GM23248 (cell line): ENCODE measurements at places on chromosomes 2 and 18. TPM values are rescaled to one million over a fixed set of nuclear protein-coding genes. Genes with fewer than 3 reads are reported as not detected.

COLEC12 gene
- total RNA-seq, result 24.9 and 25.9 TPM in 2 replicates

GRCh38 chr2:69437751-69438154 is 518 bp upstream of the NFU1 start:
- H3K27ac ChIP-seq, result peak overlapping the region; percentile 96
- H3K27me3 ChIP-seq, result no peaks in the 10 kb centered on the region
- H3K36me3 ChIP-seq, result no peaks in the 10 kb centered on the region
- DNase-seq, result peak; percentile 62
- peak overlapping the region; percentile 86 for H3K4me3 ChIP-seq

C1GALT1C1L gene
- not detected in 2 replicates for total RNA-seq

DNA sequence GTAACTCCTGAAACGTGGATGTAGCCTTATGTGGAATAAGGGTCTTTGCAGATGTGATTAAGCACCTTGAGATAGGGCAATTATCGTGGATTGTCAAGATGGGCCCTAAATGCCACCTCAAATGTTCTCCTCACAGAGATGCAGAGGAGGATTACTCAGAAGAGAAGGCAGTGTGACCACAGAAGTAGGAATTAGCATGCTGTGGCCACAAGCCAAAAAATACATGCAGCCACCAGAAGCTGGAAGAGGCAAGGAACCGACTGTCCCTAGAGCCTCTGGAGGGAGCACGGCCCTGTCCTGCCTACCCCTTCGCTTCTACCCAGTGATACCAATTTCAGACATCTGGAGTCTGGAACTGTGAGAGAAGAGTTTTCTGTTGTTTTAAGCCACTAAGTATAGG is 47.3 kb upstream of the MGAT5 start:
- DNase-seq, result peak; percentile 78
- H3K27ac ChIP-seq, result no peak overlapping the region
- H3K4me3 ChIP-seq, result no peak overlapping the region
- peaks cover 26% of the 10 kb centered on the region for H3K4me1 ChIP-seq
- no peaks in the 10 kb centered on the region for H3K27me3 ChIP-seq
- no peaks in the 10 kb centered on the region for H3K36me3 ChIP-seq

STPG4 gene
- total RNA-seq, result not detected in 2 replicates

SPC25 gene
- 3.4 and 3.7 TPM in 2 replicates for total RNA-seq

CDK15 gene
- total RNA-seq, result 1.3 and 3.2 TPM in 2 replicates

NCL gene
- 113 and 147 TPM in 2 replicates for total RNA-seq

DNA sequence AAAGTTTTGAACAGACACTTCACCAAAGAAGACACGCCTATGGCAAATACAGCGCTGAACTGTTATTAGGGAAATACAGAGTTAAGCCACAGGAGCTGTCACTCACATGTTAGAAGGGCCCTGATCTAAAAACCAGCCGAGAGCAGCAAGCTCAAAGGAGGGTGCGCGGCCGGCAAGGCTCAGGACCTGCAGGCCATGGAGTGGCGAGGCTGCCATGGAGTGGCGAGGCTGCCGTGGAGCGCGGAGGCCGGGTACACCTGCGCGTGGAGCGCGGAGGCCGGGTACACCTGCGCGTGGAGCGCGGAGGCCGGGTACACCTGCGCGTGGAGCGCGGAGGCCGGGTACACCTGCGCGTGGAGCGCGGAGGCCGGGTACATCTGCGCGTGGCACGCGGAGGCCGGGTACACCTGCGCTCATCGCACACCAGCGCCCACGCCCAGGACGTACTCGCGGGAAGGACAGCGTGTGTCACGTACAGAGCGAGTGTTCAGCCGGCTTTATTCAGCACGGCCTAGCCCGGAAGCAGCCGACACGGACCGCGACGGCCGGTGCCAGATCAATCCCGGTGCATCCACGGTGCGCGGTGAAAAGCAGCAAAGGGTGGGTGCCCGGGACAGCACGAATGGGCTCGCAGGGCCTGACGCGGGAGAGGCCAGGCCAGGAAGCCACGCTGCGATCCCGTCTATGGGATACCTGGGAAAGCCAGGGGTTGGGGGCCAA is 68.8 kb downstream of the SLC66A2 start:
- H3K27me3 ChIP-seq, result no peaks in the 10 kb centered on the region
- H3K27ac ChIP-seq, result no peak overlapping the region
- H3K4me1 ChIP-seq, result no peaks in the 10 kb centered on the region
- no peak overlapping the region for H3K4me3 ChIP-seq
- no peak for DNase-seq

MEP1B gene
- not detected in 2 replicates for total RNA-seq

- H3K4me1 ChIP-seq, result no peaks in the 10 kb centered on the region
- H3K36me3 ChIP-seq, result no peaks in the 10 kb centered on the region
- DNase-seq, result no peak
These were observed at the start of gene TEX51 for GRCh38 chr2:126898636-126899035. TEX51 (plus strand) TSS chr2:126898890; CDS start chr2:126898919, 29 bp downstream.

RHBDD1 gene
- 7.8 and 24.3 TPM in 2 replicates for total RNA-seq

UPP2 gene
- total RNA-seq, result not detected in 2 replicates

GRCh38 chr2:202116691-202117090 is 43.6 kb downstream of the KIAA2012 start:
- H3K4me3 ChIP-seq, result no peak overlapping the region
- H3K36me3 ChIP-seq, result no peaks in the 10 kb centered on the region
- no peak for DNase-seq
- no peaks in the 10 kb centered on the region for H3K27me3 ChIP-seq
- no peak overlapping the region for H3K27ac ChIP-seq

- H3K4me1 ChIP-seq, result 0 out of 2 replicates have a peak, but pooled peaks cover 6% of the 10 kb centered on the region
- no peaks in the 10 kb centered on the region for H3K36me3 ChIP-seq
- peak; percentile 79 for DNase-seq
- no peaks in the 10 kb centered on the region; the same call in 1 of the 2 replicates for H3K27me3 ChIP-seq
- H3K27ac ChIP-seq, result no peak overlapping the region
These were observed 189.5 kb downstream of the TFCP2L1 start for GRCh38 chr2:121095257-121096080.

DNA sequence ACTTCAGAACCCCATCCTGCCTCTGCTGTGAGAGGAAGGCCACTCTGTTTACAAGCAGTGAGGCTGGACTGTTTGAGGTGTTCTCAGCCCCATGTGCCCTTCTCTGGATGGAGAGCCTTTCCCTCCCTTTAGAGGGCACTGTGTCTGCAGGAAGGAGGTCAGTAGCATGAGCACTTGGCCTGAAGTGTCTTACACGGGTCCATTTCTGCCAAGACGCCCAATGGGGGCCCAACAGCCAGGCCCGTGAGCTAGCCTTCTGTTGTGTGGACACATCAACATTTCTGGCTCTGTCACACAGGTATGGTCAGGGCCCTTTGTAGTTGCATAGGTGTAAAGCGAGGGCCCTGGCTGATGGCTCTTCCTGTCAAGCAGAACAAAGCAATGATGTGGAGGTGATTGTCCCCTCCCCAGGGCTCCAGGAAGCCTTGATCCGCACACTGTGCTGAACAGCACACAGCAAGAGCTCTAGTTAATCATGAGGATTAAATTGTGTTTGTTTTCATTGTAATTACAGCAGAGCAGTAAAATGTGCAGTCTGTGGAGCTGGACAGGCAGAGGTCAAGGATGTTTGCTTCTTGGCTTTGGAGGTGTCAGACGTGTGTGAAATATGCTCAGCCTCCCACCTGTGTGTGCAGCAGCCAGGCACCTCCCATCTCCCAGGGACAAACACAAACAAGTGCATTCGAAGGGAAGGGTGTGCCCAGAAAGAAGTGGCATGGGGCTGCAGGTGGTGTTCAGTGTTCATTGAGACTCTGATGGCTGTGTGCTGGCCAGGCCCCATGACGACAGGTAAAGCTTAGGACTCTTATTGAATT is 132.1 kb downstream of the SH3RF3 start:
- no peaks in the 10 kb centered on the region; the same call in 1 of the 2 replicates for H3K4me1 ChIP-seq
- no peak overlapping the region for H3K27ac ChIP-seq
- H3K27me3 ChIP-seq, result no peaks in the 10 kb centered on the region
- no peak overlapping the region for H3K4me3 ChIP-seq
- H3K36me3 ChIP-seq, result no peaks in the 10 kb centered on the region

GRCh38 chr18:62102221-62102620 is 84.6 kb downstream of the PIGN start:
- no peak for DNase-seq
- no peak overlapping the region for H3K27ac ChIP-seq
- peaks cover 10% of the 10 kb centered on the region; the same call in 1 of the 2 replicates for H3K36me3 ChIP-seq
- peaks cover 12% of the 10 kb centered on the region; the same call in 1 of the 2 replicates for H3K4me1 ChIP-seq

ALPP gene
- not detected in 2 replicates for total RNA-seq

CXCR1 gene
- not detected in 2 replicates for total RNA-seq

DNA sequence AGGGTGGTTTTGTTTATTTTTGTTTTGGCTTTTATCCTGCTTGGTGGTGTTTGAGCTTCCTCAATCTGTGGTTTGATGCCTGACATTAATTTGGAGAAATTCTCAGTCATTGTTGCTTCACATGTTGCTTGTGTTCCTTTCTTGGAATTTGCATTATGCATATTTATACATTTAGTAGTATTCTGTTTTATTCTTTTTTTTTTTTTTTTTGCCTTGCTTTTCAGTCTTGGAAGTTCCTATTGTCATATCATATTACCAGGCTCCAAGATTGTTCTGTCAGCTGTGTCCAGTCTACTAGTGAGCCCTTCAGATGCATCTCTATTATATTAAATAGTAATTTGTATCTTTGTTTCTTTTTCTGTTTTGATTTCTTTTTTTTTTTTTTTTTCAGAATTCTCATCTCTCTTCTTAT is 77.0 kb downstream of the EPC2 start:
- peak; percentile 31 for DNase-seq
- peaks cover 29% of the 10 kb centered on the region for H3K4me1 ChIP-seq
- no peaks in the 10 kb centered on the region for H3K36me3 ChIP-seq
- H3K27ac ChIP-seq, result peak overlapping the region; percentile 23
- no peaks in the 10 kb centered on the region for H3K27me3 ChIP-seq

DNA sequence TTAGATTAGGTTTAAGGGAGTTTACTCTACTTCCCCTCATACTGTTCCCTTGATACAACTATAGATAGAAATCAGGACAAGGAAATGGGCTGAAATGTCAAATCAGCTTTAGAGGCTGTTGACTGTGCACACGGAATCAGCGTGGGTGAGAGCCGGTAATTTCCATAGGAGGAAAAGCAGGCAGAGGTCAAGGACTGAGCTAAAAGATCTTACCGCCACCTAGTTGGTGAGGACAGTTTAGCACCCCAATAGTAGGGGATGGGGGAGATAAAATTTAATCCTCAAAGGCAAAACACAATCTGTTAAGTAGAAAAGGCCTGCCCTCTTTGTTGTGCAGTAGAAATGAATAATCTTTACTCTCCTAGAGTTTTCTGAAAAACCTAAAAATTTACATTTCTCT is 1154.5 kb upstream of the CHAC2 start:
- DNase-seq, result no peak
- H3K4me3 ChIP-seq, result no peak overlapping the region
- H3K27me3 ChIP-seq, result no peaks in the 10 kb centered on the region
- no peaks in the 10 kb centered on the region for H3K4me1 ChIP-seq
- no peaks in the 10 kb centered on the region for H3K36me3 ChIP-seq
- no peak overlapping the region for H3K27ac ChIP-seq

GRCh38 chr2:49831698-49832367 is 677.5 kb upstream of the FSHR start:
- no peaks in the 10 kb centered on the region for H3K27me3 ChIP-seq
- H3K27ac ChIP-seq, result no peak overlapping the region
- no peaks in the 10 kb centered on the region for H3K36me3 ChIP-seq
- no peaks in the 10 kb centered on the region for H3K4me1 ChIP-seq
- no peak overlapping the region for H3K4me3 ChIP-seq

COL3A1 gene
- total RNA-seq, result 2,141 and 2,153 TPM in 2 replicates

TCF23 gene
- not detected in 2 replicates for total RNA-seq

IL1RL1 gene
- not detected in 2 replicates for total RNA-seq

GRCh38 chr2:106065268-106065982 is 128.7 kb downstream of the UXS1 start:
- no peak for DNase-seq
- H3K27ac ChIP-seq, result no peak overlapping the region
- H3K4me1 ChIP-seq, result no peaks in the 10 kb centered on the region
- H3K4me3 ChIP-seq, result no peak overlapping the region
- no peaks in the 10 kb centered on the region for H3K36me3 ChIP-seq
- H3K27me3 ChIP-seq, result peaks cover 36% of the 10 kb centered on the region

DNA sequence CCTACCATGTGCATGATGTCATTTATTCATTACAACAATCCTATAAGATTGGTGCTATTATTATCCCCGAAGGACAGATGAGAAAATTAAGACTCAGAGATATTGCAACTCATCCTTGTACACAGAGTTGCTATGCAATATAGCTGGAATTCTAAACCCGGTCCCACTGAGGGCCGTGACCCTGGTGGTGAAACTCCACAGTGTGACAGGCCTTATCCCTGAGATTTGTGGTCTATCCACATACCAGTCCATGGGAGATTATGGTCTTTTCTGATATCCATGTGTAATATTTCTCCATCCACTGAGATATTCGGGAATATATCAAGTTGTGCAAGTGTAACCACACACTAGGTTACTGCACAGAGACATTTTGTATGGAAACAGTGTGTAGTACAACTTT is 305.2 kb downstream of the TXNL1 start:
- no peaks in the 10 kb centered on the region for H3K36me3 ChIP-seq
- no peak for DNase-seq
- H3K4me3 ChIP-seq, result no peak overlapping the region
- H3K27me3 ChIP-seq, result no peaks in the 10 kb centered on the region
- H3K27ac ChIP-seq, result no peak overlapping the region

HOXD13 gene
- 1.0 and 3.8 TPM in 2 replicates for total RNA-seq

BMP10 gene
- not detected in 2 replicates for total RNA-seq

IL1F10 gene
- not detected in 2 replicates for total RNA-seq

DNA sequence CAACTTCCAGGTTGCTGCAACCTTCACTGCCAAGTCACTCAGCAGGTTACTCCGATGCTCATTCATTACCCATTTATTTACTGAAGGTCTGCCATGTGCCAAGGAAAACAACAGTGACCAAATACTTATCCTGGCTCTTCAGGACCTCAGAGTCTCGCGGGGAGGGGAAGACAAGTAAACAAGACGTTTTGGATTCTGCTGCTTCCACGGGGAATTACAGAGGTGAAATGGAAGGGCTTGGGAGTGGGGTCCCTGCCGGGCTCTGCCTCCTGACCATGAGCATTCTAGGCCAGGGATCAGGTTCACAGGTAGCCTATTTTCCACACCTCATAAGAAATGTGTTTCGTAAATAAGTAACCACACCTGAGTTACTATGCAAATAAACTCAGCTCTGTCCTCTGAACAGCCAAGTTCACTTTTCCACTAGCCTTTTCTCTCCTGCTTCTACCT is 68.1 kb downstream of the CLHC1 start:
- H3K27me3 ChIP-seq, result no peaks in the 10 kb centered on the region
- peak; percentile 24 for DNase-seq

ASB18 gene
- total RNA-seq, result not detected in 2 replicates

- peak overlapping the region; percentile 65 for H3K27ac ChIP-seq
- peak; percentile 41 for DNase-seq
- no peak overlapping the region for H3K4me3 ChIP-seq
These were observed 94.6 kb upstream of the LGALSL start for GRCh38 chr2:64359171-64359891.

GRCh38 chr2:152347076-152347475 is 12.1 kb downstream of the FMNL2 start:
- no peak overlapping the region for H3K27ac ChIP-seq
- peaks cover 6% of the 10 kb centered on the region for H3K4me1 ChIP-seq
- H3K27me3 ChIP-seq, result no peaks in the 10 kb centered on the region
- no peak overlapping the region for H3K4me3 ChIP-seq

IKZF2 gene
- 13.5 and 19.6 TPM in 2 replicates for total RNA-seq

GRCh38 chr2:168076731-168077130 is 170.7 kb downstream of the STK39 start:
- H3K27me3 ChIP-seq, result no peaks in the 10 kb centered on the region
- 0 out of 2 replicates have a peak, but pooled peaks cover 4% of the 10 kb centered on the region for H3K4me1 ChIP-seq
- DNase-seq, result no peak
- H3K27ac ChIP-seq, result no peak overlapping the region
- H3K4me3 ChIP-seq, result no peak overlapping the region

GRCh38 chr2:11042841-11043240 is 112.4 kb upstream of the SLC66A3 start:
- H3K36me3 ChIP-seq, result no peaks in the 10 kb centered on the region
- H3K4me3 ChIP-seq, result no peak overlapping the region
- H3K27ac ChIP-seq, result no peak overlapping the region
- H3K4me1 ChIP-seq, result no peaks in the 10 kb centered on the region
- no peak for DNase-seq

CCDC74A gene
- total RNA-seq, result 11.5 and 15.0 TPM in 2 replicates
